ENCODE measurements at places on chromosomes 6 and 20.

DNA sequence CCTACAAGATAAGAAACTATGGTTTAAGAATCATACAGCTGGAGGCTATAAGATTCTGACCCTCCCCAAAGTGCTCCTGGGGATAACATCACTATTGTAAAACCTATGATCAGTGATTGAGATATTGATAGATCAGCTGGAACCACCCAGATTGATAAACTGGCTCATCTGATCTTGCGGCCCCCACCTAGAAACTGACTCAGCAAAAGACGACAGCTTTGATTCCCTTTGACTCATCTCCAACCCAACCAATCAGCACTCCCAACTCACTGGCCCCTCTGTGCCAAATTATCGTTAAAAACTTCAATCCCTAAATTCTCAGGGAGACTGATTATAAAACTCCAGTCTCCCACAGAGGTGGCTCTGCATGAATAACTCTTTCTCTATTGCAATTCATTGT is 106.4 kb downstream of the SCP2D1 start:
- DNase-seq = no peak

GRCh38 chr20:11338496-11339306 is 579.0 kb upstream of the BTBD3 start:
- DNase-seq = no peak

- no peak for DNase-seq
Measured at GRCh38 chr6:139474145-139475108, 100.0 kb upstream of the CITED2 start.

GRCh38 chr20:63482021-63482587 is 9.6 kb upstream of the KCNQ2 start:
- DNase-seq = no peak

DNA sequence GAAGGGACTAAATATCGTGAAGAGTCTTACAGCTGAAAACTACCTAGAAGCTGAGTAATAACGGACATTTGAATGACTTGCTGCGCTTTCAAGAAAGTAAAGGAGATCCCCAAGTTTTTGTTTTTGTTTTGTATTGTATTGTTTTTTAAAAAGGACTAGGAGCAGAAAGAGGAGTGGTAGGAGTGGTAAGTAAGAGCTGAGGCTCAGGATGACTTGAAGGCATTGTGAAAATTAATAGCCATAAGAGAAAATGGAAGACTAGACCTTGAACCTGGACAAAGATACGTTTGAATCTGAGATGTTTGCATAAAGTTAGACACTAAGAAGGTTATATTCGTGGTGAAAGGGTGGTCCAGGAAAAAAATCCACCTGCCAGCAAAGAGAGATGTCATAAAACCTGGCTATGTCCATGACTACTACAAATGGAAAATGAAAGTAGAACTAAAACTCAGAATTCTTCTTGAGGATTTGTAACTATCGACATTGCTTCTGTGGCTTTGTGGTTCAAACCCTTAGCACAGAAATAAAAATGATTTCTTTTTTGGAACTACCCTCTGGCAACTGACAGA is 824.8 kb upstream of the FLRT3 start:
- DNase-seq = no peak

GRCh38 chr6:441126-441920 is 49.8 kb downstream of the IRF4 start:
- DNase-seq = no peak

GRCh38 chr6:11584244-11584643 is 46.7 kb downstream of the TMEM170B start:
- DNase-seq = no peak

DNA sequence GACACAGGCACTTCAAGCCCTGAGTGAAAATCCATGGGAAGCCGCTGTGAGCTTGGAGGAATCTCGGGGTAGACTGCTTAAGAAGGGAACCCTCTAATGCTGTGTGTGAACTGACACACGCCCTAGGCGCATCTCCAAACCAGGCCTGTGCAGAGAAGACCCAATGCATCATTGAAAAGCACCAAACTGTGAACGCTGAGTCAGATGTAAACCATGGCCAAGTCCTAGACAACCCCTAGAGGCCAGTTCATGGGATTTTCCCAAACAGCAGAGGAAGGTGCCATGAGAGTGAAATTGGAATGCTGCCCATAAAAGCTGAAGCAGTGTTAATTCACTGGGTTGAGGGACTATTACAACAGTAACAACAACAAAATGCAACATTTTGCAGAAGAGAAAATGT is 296.5 kb downstream of the SMOC2 start:
- peak; percentile 23 for DNase-seq

DNA sequence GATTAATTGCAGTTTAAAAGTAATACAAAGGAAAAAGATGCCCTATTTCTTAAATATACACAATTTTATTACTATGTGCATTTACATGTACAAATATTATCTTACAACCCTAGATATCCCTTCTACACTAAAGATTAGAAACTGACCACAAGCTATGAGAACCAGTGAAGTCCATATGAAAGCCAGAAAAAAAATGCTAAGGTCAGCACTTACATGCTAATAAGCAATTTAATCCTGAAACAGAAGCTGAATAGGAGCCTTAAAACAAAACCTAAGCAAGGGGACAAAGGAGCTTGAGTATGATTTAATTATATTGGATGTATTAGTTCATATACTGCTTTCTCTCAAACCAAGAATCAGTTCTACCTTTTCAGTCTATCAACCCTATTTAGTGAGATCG is 14.2 kb downstream of the CEP162 start:
- no peak for DNase-seq

All from NCI-H460 (cell line).